ENCODE measurements at places on chromosomes 12 and 14.

DNA sequence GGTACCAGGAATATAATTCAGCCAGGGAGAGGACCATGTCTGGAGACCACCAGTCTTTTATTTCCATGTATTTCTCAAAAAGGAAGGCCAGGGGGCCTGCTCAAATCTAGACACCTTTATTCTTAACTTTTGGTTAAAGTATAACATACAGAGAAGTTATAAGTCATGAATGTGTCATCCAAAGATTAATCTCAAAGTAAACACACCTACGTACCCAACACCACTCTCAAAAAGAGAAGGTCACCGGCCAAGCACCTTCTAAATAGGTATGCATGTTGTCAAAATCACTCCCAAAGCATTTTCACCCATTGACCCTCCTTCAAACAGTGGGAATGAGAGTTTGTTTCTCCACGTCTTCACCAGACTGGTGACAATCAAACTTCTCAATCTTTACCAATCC lies 60.0 kb upstream of the FZD10 start:
- H3K27ac ChIP-seq, result no peak overlapping the region
- DNase-seq, result no peak
- H3K36me3 ChIP-seq, result no peaks in the 10 kb centered on the region

DNA sequence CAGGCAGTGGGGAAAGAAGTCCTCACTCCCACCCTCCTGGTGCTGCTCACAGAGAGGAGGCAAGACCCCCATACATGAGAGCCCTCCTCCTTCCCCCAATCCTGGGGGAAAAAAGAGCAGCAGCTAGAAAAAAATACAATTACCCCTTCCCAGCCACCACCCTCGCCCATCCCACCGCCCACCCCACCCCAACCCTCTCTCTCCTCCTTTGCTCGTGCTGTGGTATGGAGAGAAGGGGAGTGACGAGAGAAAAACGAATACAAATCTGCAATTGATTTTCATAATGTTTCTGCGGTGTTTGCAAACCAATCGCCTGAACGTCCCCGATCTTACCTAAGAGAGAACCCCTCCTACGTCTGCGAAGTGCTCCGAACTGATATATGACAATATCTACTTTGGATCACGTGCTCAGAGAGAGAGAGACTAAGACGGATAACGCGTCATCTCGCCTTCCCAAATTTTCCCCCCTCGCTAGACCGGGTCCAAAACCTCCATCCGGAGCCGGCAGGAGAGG lies at the start of gene HOXC11:
Gene HOXC11, plus strand, starts transcription at position 405 of the 514 bp plus-strand sequence. CDS start 116 bp downstream, outside the sequence.
- H3K27me3 ChIP-seq, result peaks cover 84% of the 10 kb centered on the region
- H3K27ac ChIP-seq, result no peak within 1 kb of the TSS
- H3K36me3 ChIP-seq, result peaks cover 4% of the 10 kb centered on the region
- no peak for DNase-seq
- peak within 1 kb of the TSS; percentile 19 for H3K4me3 ChIP-seq
- peaks cover 16% of the 10 kb centered on the region for H3K4me1 ChIP-seq

DNA sequence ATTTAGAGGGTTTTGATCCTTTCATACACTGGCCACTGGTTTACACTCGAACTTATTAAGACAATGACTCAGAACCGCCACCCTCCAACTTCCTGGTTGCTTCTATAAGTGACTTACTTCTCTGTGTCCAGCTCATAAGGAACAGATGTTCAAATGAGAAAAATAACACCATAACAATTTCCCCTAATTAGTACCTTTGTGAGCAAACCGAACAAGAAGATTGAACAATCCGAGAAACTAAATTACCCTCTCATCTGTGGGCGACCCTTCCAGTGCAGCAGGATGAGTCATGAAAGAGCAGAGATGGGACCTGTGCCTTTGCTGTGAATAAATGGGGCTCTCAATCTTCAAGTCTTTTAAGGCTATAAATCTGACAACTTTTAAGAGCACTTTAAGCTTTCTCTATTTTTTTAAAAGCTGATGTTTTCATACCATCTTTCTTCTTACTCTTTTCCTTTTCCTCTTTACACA lies 146.8 kb upstream of the RASSF8 start:
- H3K4me1 ChIP-seq, result peaks cover 6% of the 10 kb centered on the region
- no peaks in the 10 kb centered on the region for H3K27me3 ChIP-seq
- no peak for DNase-seq
- no peak overlapping the region for H3K4me3 ChIP-seq

GRCh38 chr12:44246482-44247105 lies 410.7 kb downstream of the TMEM117 start:
- no peak overlapping the region for H3K27ac ChIP-seq
- no peaks in the 10 kb centered on the region for H3K4me1 ChIP-seq
- H3K36me3 ChIP-seq, result peaks cover 4% of the 10 kb centered on the region

- peak overlapping the region; percentile 20 for H3K27ac ChIP-seq
- no peaks in the 10 kb centered on the region for H3K36me3 ChIP-seq
- H3K4me3 ChIP-seq, result no peak overlapping the region
- H3K4me1 ChIP-seq, result peaks cover 36% of the 10 kb centered on the region
These were observed 1.8 kb upstream of the GLIPR1L2 start for GRCh38 chr12:75389061-75389460.

- H3K4me1 ChIP-seq, result peaks cover 30% of the 10 kb centered on the region
- no peak overlapping the region for H3K27ac ChIP-seq
- DNase-seq, result no peak
- no peaks in the 10 kb centered on the region for H3K27me3 ChIP-seq
- no peak overlapping the region for H3K4me3 ChIP-seq
These were observed 63.5 kb downstream of the PELI2 start for GRCh38 chr14:56181681-56182085.

GRCh38 chr14:104724981-104725771 lies 1.1 kb downstream of the ADSS1 start:
- H3K27me3 ChIP-seq, result peaks cover 3% of the 10 kb centered on the region
- H3K4me1 ChIP-seq, result peaks cover 25% of the 10 kb centered on the region
- no peak for DNase-seq

DNA sequence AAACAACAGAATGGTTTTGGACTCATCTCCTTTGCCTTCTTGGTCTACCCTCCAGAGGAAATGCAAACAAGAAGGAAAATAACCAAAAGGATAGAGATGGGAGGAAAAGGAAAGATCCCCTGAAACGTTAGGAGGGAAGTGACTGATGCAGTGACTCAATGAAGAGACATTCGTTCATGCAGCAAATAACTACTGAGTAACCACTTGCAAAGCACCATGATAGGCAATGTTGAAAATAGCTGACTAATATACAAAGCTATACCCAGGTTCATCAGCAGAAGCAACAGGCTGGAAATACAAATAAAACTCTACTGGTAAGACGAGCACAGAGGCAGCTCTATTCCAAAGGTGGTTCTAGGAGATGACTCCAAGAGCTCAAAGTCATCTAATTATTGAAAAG lies 41.8 kb downstream of the R3HDM2 start:
- H3K27me3 ChIP-seq, result no peaks in the 10 kb centered on the region
- no peak overlapping the region for H3K4me3 ChIP-seq
- no peak for DNase-seq

DNA sequence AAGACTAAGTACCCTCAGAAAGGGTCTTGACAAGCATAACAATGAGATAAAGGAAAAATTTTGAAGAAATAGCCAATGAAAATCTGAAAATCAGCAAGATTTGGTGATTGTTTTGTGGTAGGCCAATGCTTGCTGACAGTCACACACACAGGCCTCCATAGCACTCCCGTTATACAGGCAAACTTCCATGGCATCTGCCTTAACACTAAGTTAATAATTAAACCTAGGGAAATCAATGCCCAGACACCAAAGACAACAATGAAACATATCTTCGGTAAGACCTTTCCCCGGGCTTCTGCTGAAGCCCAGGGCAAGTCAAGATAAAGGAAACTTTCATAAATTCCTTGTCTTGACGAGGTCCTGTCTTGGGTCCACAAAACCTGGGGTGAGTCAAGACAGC lies 18.6 kb upstream of the RERGL start:
- H3K27ac ChIP-seq, result no peak overlapping the region
- H3K4me1 ChIP-seq, result no peaks in the 10 kb centered on the region
- no peak for DNase-seq
- H3K36me3 ChIP-seq, result no peaks in the 10 kb centered on the region

GRCh38 chr12:58966939-58967338 lies 46.6 kb upstream of the LRIG3 start:
- H3K4me1 ChIP-seq, result peaks cover 26% of the 10 kb centered on the region
- H3K4me3 ChIP-seq, result no peak overlapping the region
- H3K27me3 ChIP-seq, result no peaks in the 10 kb centered on the region

DNA sequence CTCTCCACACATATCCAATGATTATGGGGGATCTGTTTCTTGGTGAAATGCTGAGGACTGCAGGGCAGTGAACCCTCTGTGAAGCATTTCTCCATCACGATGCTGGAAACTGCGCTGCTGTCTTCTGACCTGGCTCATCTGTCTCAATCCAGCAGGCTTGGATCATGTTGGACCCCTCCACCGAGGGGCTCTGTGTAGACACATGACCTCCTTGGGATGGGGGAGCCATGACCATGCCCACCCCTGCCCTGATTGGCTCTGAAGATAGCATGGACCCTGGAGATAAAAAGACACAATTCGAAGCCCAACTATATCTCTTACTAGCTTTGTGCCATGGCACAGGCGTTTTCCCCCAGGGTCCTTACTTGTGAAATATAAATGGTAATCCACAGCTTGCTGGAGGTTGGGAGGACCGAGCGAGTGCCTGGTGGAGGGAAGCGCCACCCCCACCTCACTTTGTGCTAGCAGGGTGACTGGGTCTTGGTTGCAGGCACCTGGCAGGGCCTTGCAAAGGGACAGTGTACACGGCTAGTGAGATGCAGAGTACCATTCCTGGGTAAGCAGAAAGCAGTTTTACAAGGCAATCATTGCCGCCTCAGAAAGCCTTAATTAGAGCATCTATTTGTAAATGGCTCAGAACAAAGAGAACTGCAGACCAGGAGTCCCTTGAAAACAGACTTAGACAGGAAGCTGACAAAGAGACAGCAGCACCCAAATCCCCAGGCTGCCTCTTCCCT lies 2.4 kb upstream of the KRT83 start:
- no peak overlapping the region for H3K4me3 ChIP-seq
- H3K4me1 ChIP-seq, result peaks cover 6% of the 10 kb centered on the region
- DNase-seq, result peak; percentile 34
- H3K27me3 ChIP-seq, result peaks cover 39% of the 10 kb centered on the region
- no peak overlapping the region for H3K27ac ChIP-seq

GRCh38 chr14:81324011-81324410 lies 76.1 kb downstream of the STON2 start:
- H3K27me3 ChIP-seq, result peaks cover 26% of the 10 kb centered on the region
- H3K4me3 ChIP-seq, result no peak overlapping the region
- H3K36me3 ChIP-seq, result no peaks in the 10 kb centered on the region
- H3K27ac ChIP-seq, result no peak overlapping the region

GRCh38 chr12:39404000-39404399 lies 38.9 kb downstream of the KIF21A start:
- H3K4me1 ChIP-seq, result peaks cover 17% of the 10 kb centered on the region
- H3K4me3 ChIP-seq, result no peak overlapping the region
- H3K27ac ChIP-seq, result no peak overlapping the region
- no peaks in the 10 kb centered on the region for H3K27me3 ChIP-seq
- H3K36me3 ChIP-seq, result no peaks in the 10 kb centered on the region

DNA sequence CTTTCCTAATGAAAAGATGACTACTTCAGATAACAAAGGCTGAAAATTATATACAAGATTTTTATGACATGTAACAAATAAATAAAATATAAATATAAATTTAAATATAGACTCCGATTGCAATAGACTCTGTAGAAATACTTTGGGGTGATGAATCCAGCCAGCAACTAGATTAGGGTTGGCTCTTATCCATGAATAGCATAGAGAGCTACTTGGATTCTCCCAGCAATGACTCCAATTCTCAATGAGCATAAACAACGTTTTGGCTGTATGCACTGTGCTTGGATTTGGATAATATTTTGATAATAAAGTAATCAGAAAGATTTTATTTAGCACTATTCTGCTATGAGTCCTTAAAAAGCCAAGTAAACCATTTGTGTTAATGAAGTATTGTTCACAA lies 58.0 kb upstream of the LRFN5 start:
- no peaks in the 10 kb centered on the region for H3K4me1 ChIP-seq
- no peak for DNase-seq
- no peaks in the 10 kb centered on the region for H3K27me3 ChIP-seq
- H3K36me3 ChIP-seq, result no peaks in the 10 kb centered on the region
- H3K27ac ChIP-seq, result no peak overlapping the region

- no peak overlapping the region for H3K27ac ChIP-seq
- no peak overlapping the region for H3K4me3 ChIP-seq
- H3K27me3 ChIP-seq, result no peaks in the 10 kb centered on the region
- DNase-seq, result no peak
- H3K4me1 ChIP-seq, result peaks cover 4% of the 10 kb centered on the region
- H3K36me3 ChIP-seq, result no peaks in the 10 kb centered on the region
These were observed 17.9 kb upstream of the MGST1 start for GRCh38 chr12:16329594-16329993.

DNA sequence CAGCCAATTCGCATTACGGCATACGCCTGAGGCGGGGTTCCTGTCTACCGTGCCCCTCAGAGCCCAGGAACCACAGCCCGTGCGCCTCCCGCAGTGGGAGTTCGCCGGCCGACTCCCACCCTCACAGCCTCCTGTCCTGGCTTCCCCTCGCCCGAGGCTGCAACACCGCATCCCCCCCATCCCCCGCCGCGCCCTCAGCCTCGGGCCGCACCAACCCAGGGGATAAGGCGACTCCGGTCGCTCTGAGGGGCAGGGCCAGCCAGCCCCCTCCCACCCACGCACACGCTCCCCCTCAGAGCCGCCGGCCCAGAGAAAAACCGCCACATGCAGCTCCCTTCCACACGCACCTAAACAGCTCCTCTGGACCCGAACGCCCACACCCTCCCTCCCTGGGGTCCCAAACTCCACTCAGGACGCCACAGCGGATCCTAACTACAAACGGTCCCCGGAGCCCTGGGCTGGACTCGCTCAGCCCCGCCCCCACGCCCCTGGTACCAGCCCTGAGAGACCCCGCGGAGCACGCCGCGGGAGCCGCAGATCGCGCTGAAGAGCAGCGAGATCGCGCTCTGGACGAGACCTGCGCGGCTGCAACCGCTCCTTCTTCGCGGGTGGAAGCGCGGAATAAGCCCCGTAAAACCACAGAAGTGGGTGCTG lies at the start of gene C14orf39:
Gene C14orf39, minus strand, starts transcription at position 466 of the 654 bp plus-strand sequence. CDS start 985 bp downstream, outside the sequence.
- peak within 1 kb of the TSS; percentile 63 for H3K4me3 ChIP-seq
- H3K4me1 ChIP-seq, result peaks cover 8% of the 10 kb centered on the region
- DNase-seq, result no peak
- H3K27me3 ChIP-seq, result peaks cover 26% of the 10 kb centered on the region

DNA sequence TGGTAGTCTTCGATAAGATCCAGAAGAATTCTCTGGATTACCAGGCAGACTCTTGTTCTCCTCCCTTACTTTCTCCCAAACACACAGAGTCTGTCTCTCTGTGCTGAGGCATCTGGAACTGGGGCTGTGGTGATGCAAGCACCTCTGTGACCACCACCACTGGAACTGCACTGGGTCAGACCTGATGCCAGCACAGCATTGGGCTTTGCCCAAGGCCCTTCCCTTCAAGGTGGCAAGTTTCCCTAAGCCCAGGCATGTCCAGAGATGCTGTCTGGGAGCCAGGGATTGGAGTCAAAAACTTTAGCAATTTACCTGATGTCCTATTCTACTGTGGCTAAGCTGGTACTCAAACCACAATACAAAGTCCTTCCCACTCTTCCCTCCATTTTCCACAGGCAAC lies 14.6 kb upstream of the TMPRSS12 start:
- DNase-seq, result no peak
- no peaks in the 10 kb centered on the region for H3K27me3 ChIP-seq
- H3K4me1 ChIP-seq, result peaks cover 8% of the 10 kb centered on the region
- no peak overlapping the region for H3K27ac ChIP-seq

Data from chondrocyte (in vitro differentiated cells).